ENCODE measurements at places on chromosomes 6 and 20.

DNA sequence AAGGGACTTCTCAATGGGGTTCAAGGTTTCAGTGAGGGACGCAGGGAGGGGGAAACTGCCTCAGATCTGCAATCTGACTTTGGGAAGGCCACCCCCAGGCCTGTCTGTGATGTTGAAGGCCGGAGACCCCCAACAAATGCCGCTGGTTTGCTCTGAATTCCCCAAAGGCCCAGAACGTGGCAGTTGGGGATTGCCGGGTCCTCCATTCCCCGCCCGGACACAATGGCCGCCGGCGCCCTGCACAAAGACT is 326 bp upstream of the BCL2L1 start:
- no peak for DNase-seq

DNA sequence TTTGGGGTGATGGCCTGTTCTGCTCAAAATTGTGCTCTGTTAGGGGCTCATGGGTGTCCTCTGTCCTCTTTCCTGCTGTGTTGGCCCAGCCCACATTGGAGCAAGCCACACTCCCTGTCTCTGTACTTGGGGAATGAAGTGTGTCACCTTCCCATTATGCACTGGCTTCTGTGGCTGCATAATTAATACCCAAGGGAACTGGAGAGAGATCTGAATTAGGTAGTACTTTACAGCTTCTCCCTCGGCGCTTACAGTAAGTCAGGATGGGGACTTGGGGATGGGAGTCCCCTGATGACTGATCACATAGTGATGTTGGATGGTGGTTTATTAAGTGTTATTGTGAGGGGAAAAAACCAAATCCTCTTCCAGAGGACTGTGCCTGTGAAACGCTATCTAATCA is 116.6 kb downstream of the FOXO3 start:
- no peak for DNase-seq

DNA sequence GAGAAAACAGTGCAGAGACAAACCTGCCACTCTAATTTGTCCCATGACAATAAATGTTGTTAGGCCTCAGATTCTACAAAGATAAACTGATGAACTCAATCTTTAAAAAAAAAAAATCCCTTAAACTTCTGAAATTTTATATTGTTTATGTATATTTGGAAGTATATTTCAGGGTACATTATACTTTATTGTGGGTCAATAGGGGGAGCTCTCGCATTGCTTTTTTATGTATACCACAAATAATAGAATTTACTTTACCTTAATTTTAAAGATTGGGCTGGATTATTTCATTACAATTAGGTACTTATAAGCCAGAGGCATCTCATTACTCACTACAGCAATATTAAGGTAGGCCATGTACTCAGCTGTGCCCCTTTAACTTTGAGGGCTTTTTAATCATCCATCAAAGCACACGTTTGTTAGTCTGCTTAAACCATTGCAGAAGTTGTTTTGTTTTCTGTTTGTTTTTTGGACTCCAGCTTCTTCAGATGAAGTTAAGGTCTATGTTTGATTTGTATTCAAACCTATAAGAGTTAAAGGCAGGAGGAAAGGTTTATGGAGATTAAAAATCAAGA is 56.3 kb upstream of the EYA4 start:
- DNase-seq: no peak

DNA sequence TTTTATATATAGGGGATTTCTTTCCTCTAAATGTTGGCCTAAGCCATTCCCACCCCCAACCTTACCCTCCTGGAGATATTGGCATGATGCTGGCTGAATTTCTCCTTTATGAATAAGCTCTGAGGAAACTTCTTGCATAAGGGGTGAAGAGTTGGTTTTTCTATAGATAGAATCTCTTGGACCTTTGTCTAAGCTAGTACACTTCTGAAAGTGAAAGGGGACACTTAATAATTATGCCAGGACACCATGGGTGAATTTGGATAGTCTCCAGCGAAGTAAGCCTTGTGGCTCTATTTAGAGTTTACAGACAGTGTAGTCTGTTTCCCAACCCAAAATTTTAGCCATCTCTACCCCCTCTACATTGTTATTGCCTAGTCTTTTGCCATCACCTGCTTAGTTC is 27.1 kb upstream of the FABP7 start:
- no peak for DNase-seq

GRCh38 chr6:27814665-27815424 is 97.4 kb downstream of the OR2B2 start:
- DNase-seq: peak; percentile 92

- DNase-seq: no peak
These were observed 238.2 kb downstream of the GMDS start for GRCh38 chr6:2007165-2007564.

DNA sequence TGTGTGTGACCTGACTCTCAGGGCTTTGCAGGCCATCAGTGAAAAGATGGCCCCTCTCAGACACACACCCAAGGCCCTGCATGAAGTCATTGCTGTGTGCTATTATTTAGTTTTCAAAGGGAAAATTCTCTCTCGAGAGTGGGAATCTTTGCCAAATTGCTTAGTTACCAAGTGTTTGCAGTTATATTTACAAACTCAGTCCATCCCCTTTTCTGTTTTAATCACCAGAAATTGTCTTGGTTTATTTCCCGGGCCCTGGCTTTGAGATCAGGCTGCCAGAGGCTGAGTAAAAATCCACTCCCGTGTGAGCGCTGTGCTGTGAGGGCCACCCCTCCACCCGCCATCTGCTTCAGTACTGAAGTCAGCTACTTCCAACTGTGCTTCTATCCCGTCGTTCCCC is 163.1 kb downstream of the SOD2 start:
- DNase-seq: no peak

DNA sequence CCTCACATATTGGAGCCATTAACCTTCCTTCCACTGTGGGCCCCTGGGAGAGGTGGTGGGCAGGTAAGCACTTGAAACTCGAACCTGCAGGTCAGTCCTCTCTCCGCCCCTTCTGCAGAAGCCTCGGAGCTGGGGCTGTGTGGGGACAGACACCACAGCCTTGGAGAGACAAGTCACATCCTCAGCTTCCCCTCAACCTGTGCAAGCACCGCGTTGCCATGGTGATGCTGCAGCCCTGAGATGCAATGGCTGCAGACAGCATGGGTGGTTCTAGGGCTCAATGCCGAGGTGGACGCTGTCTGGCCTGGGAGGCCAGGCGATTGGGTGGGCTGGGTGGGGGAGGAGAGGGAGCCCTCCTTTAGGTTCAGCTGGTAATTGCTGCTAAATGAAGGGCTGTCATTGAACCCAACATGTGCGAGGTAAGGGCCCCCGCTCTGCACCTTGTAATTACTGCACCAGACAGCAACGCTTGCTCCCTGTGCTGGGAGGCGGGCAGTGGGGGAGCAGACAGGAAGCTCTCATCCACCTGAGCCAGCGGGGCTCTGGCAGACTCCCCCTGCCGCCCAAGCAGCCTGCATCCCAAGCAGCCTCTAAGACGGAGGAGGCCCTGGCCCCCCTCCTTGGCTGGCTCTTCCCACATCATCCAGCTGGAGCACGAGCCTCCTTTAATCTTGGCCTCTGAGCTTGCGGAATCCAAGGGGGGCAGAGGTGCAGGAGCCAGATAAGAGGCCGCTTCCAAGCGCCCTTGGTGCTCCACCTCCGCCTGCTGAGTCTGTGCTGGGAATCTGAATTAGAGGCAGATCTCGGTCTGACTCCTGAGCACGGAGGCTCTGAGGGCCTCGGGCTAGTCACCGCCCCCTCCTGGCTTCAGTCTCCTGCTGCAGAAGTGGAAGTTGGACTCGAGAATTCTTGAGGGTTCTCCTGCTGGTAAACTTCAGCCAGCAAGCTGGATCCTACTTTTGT is 39.8 kb upstream of the CDH22 start:
- no peak for DNase-seq

GRCh38 chr6:83597051-83597450 is 84.7 kb downstream of the PRSS35 start:
- no peak for DNase-seq

- DNase-seq: no peak
These were observed 427.2 kb downstream of the C6orf118 start for GRCh38 chr6:164882236-164882635.

- DNase-seq: no peak
These were observed 539.2 kb downstream of the MEI4 start for GRCh38 chr6:78192057-78192456.

DNA sequence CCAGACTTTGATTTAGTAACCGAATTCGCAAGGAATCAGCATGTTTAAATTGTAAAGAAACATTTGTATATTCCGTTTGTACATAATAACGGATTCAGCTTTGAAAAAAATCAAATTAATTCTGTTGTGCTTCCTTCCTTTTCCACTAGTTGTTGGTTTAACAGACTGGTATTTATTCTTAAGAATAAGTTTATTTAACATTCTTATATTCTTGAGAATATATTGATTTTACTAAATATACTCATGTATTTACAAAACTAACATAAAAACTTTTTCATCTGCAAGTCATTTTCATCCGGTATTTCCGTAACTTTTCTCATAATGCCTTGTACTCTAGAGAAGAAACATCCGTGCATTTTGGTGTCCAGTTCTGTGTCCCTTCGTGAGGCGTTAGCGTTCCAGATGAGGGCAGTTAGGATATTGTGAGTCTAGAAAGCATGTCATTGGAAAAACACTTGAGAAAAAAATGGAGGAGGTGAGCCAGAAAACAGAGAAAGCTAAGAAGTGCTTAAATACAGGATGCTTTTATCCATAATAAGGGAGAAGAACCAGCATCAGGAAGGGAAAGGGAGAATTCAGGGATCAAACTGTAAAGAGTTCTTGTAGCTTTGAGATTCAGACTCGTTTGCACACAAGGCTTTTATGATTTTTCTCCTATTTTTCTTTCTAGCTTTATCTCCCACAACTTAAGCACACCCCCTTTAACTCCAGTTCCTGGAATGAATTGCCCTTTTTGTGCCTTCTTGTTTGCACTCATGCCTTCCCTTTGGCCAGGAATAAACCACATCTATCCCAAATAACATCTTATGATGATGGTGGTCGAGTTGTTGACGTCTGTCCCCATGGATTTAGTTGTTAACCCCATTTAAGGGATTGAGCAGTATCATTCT is 1.8 kb downstream of the WRNIP1 start:
- no peak for DNase-seq

DNA sequence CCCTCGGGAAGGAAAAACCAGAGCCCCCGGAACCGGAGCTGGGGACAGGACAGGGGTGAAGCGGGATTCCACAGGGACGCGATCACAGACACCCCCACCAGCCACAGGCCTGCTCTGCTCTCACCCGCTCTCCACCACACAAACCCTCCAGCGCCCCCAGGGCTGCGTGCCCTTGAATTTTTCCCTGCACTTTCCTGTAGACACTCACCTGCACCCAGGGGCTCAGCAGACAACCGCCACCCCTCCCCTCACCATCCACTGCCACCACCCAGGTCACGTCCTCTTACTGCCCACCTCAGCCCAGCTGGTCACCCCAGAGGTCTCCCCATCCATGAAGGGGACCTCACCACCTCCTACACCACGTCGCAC is 631 bp downstream of the ULBP2 start:
- no peak for DNase-seq

- no peak for DNase-seq
These were observed 27.4 kb downstream of the HEBP2 start for GRCh38 chr6:138431256-138432062.

- no peak for DNase-seq
These were observed 561 bp downstream of the KAT14 start for GRCh38 chr20:18138266-18138582.

- DNase-seq: no peak
These were observed 261.4 kb upstream of the PRDM1 start for GRCh38 chr6:105824732-105825131.

- DNase-seq: no peak
These were observed 165.8 kb downstream of the KIF16B start for GRCh38 chr20:16407251-16408067.

DNA sequence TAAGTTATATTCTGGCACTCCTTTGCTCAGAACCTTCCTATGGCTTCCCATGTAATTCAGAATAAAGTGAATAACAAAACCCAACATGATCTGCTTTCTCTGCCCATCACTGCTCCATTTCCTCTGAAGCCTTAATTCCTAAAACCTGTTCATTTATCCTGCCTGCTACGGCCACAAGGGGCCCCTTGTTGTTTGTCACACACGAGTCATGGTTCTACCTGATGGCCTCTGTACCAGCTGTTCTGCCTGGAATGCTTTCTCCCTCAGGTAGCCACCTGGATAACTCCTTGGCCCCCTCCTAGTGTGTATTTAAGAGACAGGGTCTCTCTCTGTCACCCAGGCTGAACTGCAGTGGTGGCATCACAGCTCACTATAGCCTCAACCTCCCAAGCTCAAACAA is 26.8 kb downstream of the ERGIC3 start:
- no peak for DNase-seq

DNA sequence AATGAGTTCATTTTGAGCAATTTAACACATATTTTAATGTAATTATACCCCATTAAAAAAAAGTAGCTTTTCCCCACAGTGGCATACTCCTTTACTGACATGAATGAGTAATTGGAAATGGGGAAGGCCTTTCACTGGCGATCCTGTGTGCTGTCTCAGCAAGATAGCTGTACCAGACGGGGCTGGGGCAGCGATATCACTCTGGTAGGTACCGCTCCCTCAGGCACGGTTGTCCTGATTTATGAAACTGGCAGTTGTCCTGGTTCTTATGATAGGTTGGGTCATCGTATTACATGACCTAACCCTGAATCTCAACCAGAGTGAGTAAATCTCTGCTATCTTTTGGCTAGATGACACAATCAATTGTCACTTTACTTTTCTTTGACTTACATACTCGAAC is 355.0 kb upstream of the MAP3K7 start:
- no peak for DNase-seq

DNA sequence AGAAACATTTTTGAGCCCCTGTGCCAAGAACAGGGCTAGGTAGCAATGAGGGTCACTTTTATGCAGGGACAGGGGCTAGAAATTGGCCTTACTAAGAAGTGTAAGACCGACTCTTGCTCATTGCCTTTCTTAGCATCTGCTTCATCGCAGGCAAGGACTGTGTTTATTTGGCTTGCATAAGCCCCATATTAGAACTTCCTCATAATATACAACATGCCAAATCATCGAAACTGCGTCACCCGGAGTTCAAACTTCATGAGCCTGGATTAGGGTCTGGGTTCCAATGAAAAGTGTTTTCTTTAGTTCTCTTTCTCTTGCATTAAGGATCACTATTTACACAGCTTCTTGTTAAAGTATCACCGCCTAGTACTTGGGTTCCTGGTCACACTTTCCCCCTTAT is 977 bp upstream of the SMAP1 start:
- DNase-seq: no peak

GRCh38 chr6:99590728-99591672 is 15.6 kb upstream of the PRDM13 start:
- DNase-seq: no peak

GRCh38 chr20:50516180-50516934 is 6.2 kb downstream of the PTPN1 start:
- DNase-seq: no peak

Data from CMK (cell line).